Effector memory CD8-positive, alpha-beta T cell (primary cell): ENCODE measurements at places on chromosomes 1 and 21.

DNA sequence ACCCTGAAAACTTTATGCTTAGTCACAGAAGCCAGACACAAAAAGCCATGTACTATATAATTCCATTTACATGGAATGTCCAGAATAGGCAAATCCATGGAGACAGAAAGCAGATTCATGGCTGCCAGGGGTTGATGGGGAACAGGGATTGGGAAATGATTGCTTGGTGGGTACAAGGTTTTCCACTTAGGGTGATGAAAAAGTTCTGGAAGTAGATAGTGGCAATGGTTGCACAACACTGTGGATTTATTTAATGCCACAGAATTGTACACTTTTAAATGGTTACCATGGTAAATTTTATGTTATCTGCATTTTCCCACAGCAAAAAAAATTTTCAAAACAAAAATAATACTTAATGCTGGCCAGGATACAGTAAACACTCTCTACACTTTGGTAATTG, 40.6 kb downstream of the ENAH start:
- no peaks in the 10 kb centered on the region for H3K36me3 ChIP-seq
- H3K4me3 ChIP-seq, result no peak overlapping the region
- DNase-seq, result no peak
- H3K4me1 ChIP-seq, result no peaks in the 10 kb centered on the region

- no peaks in the 10 kb centered on the region for H3K36me3 ChIP-seq
- H3K4me1 ChIP-seq, result no peaks in the 10 kb centered on the region
- no peak overlapping the region for H3K4me3 ChIP-seq
Observed at GRCh38 chr21:20971296-20971921, 26.8 kb upstream of the NCAM2 start.

DNA sequence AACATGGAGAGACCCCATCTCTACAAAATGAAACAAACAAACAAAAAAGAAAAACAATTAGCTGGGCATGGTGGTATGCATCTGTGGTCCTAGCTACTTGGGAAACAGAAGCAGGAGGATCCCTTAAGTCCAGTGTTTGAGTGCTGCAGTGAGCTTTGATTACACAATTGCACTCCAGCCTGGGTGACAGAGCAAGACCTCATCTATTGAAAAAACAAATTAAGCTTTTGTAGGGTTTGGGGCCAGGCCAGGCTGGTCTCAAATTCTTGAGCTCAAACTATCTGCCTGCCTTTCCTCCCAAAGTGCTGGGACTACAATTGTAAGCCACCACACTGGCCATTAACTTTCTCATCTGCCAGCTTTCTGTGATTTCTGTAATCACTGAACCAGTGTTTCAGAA, 27.2 kb downstream of the NIPAL3 start:
- H3K27me3 ChIP-seq, result no peaks in the 10 kb centered on the region
- no peak overlapping the region for H3K4me3 ChIP-seq
- DNase-seq, result no peak
- peaks cover 4% of the 10 kb centered on the region for H3K4me1 ChIP-seq
- H3K36me3 ChIP-seq, result peaks cover 35% of the 10 kb centered on the region

GRCh38 chr1:27538793-27539192, 48.8 kb upstream of the WASF2 start:
- H3K4me1 ChIP-seq, result peaks cover 2% of the 10 kb centered on the region
- H3K4me3 ChIP-seq, result no peak overlapping the region
- DNase-seq, result no peak
- no peak overlapping the region for H3K27ac ChIP-seq

GRCh38 chr1:167301355-167301754, 80.7 kb downstream of the POU2F1 start:
- DNase-seq, result no peak
- peaks cover 13% of the 10 kb centered on the region for H3K4me1 ChIP-seq
- no peaks in the 10 kb centered on the region for H3K27me3 ChIP-seq

DNA sequence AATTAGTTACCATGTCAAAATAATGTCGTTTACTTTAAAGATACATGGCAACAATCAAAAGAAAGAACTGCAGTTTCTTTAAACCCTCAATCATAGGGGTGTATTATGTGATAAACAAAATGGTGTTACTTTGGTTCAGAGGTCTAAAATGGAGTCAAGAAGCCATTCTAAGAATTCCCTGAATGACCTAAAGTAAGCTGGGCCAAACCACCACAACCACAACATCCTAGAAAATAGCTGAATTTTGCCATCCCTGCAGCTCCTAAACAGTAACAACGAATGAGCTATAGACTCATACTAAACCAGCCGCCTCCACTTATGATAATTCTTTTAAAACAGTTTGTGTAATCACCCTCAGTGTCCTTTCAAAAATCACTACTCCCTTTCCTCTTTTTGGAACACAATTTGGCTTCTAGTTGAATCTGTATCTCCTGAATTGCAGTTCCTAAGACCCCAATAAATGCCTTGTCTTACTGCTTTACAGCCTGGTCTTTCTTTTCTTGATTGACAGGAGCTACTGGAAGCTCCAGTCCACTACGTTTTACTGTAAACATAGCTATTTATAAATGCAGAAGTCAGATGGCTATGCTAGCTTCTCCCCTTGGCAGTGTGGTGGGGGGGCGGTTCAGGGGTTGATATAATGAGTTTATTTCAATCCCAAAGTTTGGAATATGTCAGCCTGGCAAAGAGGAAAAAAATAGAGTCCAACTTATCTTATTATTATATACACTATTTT, 84.3 kb downstream of the PLPPR4 start:
- no peak overlapping the region for H3K4me3 ChIP-seq
- H3K27me3 ChIP-seq, result no peaks in the 10 kb centered on the region
- no peak overlapping the region for H3K27ac ChIP-seq
- H3K4me1 ChIP-seq, result no peaks in the 10 kb centered on the region
- no peaks in the 10 kb centered on the region for H3K36me3 ChIP-seq

DNA sequence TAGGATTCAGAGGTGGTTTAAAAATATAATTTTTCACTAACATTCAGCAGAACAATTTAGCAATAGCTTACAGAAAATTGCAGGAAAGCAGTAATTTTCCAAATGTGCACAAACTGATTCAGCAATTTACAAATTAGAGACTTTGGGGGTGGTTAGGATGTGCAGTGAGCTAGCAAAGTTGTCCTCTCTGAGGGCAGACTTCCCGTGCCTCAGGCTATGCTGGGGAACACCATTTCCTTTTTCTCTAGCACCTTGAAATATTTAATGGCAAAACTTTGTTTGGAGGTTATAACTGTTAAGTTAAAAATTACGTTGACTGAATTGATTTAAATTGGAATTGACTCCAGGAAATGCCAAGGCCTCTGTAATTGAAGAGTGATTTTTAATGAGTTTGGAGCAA, 258.9 kb downstream of the PTBP2 start:
- no peaks in the 10 kb centered on the region for H3K36me3 ChIP-seq
- peaks cover 16% of the 10 kb centered on the region for H3K27me3 ChIP-seq
- H3K4me1 ChIP-seq, result no peaks in the 10 kb centered on the region
- DNase-seq, result no peak

- H3K4me1 ChIP-seq, result no peaks in the 10 kb centered on the region
- peak overlapping the region; percentile 16 for H3K27ac ChIP-seq
- no peak overlapping the region for H3K4me3 ChIP-seq
- DNase-seq, result peak; percentile 45
- no peaks in the 10 kb centered on the region for H3K27me3 ChIP-seq
- H3K36me3 ChIP-seq, result peaks cover 23% of the 10 kb centered on the region
Observed at GRCh38 chr1:160251687-160252526, 10.4 kb downstream of the DCAF8 start.

DNA sequence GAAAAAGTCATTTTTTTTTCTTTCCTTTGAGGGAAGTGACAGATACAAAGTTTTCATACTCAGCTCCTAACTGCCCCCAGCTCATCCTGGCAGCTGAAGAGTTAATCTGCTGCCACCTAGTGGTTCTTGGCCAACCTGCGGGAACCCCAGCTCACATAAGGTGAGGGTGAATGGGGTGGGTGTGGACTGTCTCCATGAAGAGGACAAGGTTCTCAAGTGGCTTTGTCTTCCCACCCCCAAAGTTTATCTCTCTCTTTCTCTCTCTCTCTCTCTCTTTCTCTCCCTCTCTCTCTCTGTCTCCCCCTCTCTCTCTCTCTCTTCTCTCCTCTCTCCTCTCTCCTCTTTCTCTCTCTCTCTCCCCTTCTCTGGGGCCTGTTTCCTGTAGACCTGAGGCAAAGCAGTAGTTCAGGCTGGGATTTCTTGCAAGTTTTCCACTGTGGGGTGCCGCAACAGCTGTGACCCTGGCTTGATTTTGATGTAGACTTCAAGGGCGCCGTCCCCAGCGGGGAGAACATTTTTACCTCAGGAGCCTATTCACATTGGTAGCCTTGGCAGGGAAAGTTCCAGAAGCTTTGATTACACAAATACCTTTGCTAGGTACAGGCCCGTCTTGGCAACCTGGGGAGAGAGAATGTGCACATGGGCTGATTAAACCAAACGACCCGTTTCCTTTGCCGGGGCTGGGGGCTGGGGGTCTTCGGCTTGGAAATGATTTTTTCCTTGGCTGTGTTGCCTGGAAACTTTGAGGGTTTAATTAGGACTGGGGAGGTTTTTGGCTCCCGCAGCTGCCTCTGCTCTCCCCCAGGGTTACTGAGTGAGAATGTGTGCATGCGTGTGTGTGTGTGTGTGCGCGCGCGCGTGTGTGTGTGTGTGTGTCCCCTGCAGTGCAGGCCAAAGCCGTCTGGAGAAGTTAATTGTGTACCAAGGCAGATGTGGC, 135.9 kb downstream of the TM2D1 start:
- DNase-seq, result peak; percentile 5
- H3K27ac ChIP-seq, result no peak overlapping the region
- peaks cover 3% of the 10 kb centered on the region for H3K4me1 ChIP-seq
- H3K36me3 ChIP-seq, result no peaks in the 10 kb centered on the region

DNA sequence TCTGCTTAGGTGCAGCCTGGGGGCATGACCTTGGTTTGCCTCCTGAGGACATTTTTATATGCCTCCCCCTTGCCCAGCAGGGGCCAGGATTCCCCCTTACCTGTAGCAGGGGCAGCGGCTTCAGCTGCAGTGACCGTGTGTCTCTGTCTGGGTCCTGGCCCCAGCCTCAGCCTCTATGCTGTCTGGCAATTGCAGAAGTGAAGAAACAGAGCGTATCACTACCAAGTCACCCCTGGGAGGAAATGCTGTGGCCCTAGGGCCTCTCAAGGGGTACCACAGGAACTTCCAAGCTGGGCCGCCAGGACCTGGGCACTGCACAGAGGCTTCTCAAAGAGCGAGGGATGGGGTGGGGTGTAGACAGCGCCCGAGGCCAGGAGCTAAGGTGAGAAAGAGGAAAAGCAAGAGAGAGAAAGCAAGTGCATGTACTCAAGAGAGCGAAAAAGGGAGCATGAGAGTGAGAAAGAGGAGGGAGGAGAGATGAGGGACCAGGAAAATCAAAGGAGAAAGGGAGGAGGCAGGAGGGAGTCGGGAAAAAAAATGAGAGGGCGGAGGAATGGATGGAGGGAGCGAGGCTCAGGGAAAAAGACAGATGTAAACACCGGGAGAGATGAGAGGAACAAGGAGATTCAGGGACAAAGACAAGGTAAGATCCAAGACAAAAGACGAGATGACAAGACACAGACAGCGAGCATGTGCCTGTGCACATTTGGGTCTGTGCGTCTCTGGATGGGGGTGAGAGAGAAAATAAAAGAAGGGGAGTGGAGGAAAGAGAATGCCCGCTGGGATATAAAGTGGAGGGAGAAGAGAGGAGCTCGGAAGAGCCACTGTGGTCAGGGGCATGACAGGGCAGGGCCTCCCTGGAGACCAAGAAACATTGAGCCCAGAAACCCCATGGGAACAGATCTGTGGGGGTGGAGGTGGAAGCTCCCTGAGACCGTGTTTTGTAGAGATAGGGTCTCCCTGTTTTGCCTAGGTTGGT, at the start of gene PTAFR:
TSS of gene PTAFR (minus strand) at position 199 of the 979 bp plus-strand sequence. CDS start 25,669 bp downstream, outside the sequence.
- no peak within 1 kb of the TSS for H3K27ac ChIP-seq
- DNase-seq, result no peak
- H3K36me3 ChIP-seq, result peaks cover 7% of the 10 kb centered on the region
- H3K27me3 ChIP-seq, result no peaks in the 10 kb centered on the region
- peaks cover 34% of the 10 kb centered on the region for H3K4me1 ChIP-seq

- H3K27me3 ChIP-seq, result peaks cover 38% of the 10 kb centered on the region
- H3K4me1 ChIP-seq, result peaks cover 8% of the 10 kb centered on the region
- H3K4me3 ChIP-seq, result no peak overlapping the region
- H3K27ac ChIP-seq, result no peak overlapping the region
- DNase-seq, result no peak
Observed at GRCh38 chr1:107477233-107477632, 336.4 kb downstream of the NTNG1 start.

GRCh38 chr1:25037174-25038074, 107.3 kb upstream of the RUNX3 start:
- peak overlapping the region; percentile 5 for H3K27ac ChIP-seq
- DNase-seq, result peak; percentile 48
- peak overlapping the region; percentile 51 for H3K4me3 ChIP-seq
- no peaks in the 10 kb centered on the region for H3K27me3 ChIP-seq
- peaks cover 12% of the 10 kb centered on the region for H3K36me3 ChIP-seq

GRCh38 chr1:23984417-23985186, 4.5 kb upstream of the SRSF10 start:
- no peak overlapping the region for H3K4me3 ChIP-seq
- DNase-seq, result no peak
- H3K4me1 ChIP-seq, result peaks cover 10% of the 10 kb centered on the region
- no peaks in the 10 kb centered on the region for H3K27me3 ChIP-seq
- H3K36me3 ChIP-seq, result peaks cover 12% of the 10 kb centered on the region
- H3K27ac ChIP-seq, result no peak overlapping the region

GRCh38 chr1:107514841-107515240, 374.0 kb downstream of the NTNG1 start:
- H3K27ac ChIP-seq, result no peak overlapping the region
- no peaks in the 10 kb centered on the region for H3K4me1 ChIP-seq
- DNase-seq, result no peak
- no peaks in the 10 kb centered on the region for H3K27me3 ChIP-seq
- no peaks in the 10 kb centered on the region for H3K36me3 ChIP-seq
